ENCODE measurements at places on chromosomes 11 and 22.

DNA sequence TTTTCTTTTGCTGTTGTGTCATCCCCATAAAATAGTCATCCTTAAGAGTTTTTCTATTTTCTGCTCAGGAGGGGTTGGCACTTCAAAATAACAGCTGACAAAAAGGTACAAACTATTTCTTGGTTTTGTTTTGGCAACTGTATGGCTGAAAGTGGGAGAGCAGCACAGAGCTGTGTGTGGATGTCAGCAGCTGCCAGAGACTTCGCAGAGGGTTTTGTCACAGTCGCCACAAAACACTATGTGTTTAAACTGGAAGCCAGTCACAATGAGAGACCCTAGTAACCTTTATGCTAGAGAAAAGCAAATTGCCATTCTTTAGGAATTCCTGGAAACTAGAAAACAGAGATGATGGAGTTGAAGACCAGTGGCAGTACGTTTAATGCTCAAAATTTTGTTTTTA, 189.6 kb upstream of the CCDC90B start:
- no peak for DNase-seq

- DNase-seq, result no peak
Observed at GRCh38 chr11:132064987-132065620, 694.7 kb downstream of the NTM start.

- DNase-seq, result no peak
Observed at GRCh38 chr11:128775468-128775867, 81.6 kb downstream of the FLI1 start.

GRCh38 chr22:23106906-23107367, 34.9 kb downstream of the RSPH14 start:
- no peak for DNase-seq

DNA sequence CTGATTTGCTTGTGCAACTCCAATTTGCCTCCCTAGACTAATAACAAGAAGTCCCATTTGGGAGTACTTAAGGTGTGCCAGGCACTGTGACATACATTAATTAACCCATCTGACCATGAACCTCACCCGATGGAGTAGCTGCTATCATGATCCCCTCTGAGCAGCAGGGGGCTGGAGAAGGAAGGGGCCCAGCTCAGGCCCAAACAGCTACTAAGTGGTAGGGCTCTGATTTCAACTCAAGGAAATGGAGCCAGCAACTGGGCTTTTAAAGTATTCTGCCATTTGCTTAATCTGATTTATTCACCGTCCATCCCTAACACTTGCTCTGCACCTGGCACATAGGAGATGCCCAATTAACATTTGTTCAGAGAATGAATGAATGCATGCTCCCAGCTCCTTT, 1.2 kb downstream of the CRYBB1 start:
- no peak for DNase-seq
